Activated naive CD4-positive, alpha-beta T cell treated with anti-CD3 and anti-CD28 coated beads, Interleukin-2, amount 50 U/mL, for 16 hours (primary cell): ENCODE measurements at places on chromosomes 11 and 22.

- DNase-seq: no peak
Observed at GRCh38 chr22:46058591-46059519, 81.9 kb upstream of the WNT7B start.

DNA sequence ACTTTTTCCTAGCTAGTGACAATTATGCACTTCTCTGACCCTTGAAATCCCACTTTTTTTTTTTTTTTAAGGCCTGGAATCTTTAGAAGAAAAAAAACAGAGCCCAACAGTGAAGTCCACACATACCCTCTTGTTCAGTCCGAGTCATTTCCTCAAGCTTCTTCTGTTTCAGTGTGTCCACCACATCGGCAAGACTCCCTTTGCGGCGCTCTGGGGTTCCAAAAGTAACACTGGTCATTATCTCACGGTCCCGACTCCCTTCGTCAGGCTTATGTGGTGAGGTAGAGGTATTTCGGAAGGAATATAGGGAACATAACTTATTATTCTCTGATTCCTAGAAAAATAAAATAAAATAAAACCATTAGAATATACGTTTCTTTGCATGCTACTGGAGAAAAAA is 38.0 kb downstream of the SOX6 start:
- DNase-seq: no peak

DNA sequence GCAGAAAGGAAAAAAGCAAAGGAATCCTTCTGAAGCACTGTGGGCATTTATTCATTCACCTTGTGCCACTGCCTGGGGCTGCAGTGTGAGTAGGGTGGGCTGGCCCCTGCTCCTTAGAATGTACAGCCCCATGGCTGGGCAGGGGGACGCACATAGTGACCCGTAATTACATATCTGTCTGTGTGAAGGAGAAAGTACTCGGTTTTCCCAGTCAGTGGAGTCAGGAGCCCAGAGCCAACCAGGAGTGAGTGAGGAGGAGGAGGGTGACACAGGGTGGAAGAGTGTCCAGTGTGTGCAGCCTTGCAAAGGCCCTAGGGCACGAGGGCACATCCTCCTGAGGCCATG is 91.9 kb downstream of the CDKN1C start:
- peak; percentile 6 for DNase-seq

- DNase-seq: no peak
Observed at GRCh38 chr11:62157603-62158002, 32.4 kb upstream of the SCGB1D1 start.

GRCh38 chr22:41445129-41446056 is 1.2 kb downstream of the TOB2 start:
- DNase-seq: peak; percentile 24

- DNase-seq: no peak
Observed at GRCh38 chr11:79949574-79949973, 508.7 kb upstream of the TENM4 start.

DNA sequence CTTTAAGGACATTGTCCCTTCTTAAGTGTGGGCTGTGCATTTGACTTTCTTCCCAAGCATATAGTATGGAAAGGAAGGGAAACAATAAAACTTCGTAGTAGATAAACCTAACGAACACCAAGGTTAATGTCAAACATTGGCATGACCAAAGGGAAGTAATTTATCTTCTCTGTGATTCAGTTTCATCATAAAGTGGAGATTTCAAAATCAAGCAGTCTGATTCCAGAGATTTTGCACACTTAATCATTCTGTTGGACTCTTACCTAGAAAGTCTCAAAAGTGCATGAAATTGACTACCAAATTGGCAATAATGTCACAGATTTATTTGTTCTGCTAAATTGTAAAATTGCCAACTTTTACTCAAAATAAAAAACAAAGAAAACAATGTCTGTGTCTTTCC is 559.7 kb downstream of the JRKL start:
- DNase-seq: no peak

DNA sequence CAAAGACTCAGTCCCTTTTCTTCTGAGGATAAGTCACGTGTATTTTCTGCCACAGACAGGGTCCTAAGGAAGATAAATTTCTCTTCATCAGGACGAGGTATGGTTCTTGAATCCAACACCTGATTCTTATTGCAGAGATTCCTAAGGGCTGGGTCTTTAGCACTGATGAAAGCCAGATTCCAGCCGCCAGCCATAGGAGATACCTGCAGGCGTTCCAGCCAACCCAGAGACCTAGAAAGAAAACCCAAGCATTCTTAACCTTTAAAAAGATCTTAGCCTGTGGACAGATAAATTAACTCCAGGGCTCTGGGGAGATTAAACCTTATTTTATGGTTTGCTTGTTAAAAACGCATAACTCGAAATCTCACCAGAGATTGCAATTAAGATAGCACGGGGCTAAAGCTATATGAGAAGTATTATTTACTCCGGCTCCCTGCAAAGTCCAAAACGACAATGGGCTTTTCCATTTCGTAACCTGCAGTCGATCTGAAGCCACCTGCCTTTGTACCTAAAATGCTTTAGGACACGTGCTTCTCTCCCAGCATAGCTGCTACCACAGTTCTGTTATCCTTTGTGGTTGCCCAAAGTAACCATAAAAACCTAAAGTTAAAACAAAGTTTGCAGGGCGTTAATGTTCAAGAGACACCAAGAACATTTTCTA is 104.5 kb downstream of the NXPE2 start:
- DNase-seq: no peak
